ENCODE measurements at places on chromosomes 6 and 20.

GRCh38 chr20:45843506-45843905 is 9.9 kb downstream of the SNX21 start:
- no peak for DNase-seq

DNA sequence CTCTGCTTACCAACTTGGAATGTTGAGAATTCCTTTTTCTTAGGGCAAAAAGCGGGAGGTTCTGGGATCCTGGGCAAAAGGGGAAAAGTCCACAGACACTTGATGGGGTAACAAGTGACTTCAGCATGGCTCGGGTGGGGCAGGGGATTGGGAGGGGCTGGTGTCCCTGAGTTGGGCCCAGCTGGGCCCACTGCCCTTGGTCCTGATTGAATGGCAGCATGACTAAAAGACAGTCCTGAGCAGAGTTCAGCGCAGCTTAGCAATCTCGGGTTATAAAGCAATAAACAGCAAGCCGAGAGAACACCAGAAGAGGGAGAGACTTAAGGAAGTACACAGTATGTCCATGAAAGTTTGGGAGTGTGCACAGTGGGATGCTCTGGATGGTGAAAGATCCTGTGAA is 5.6 kb downstream of the PPP2R5D start:
- DNase-seq = no peak

DNA sequence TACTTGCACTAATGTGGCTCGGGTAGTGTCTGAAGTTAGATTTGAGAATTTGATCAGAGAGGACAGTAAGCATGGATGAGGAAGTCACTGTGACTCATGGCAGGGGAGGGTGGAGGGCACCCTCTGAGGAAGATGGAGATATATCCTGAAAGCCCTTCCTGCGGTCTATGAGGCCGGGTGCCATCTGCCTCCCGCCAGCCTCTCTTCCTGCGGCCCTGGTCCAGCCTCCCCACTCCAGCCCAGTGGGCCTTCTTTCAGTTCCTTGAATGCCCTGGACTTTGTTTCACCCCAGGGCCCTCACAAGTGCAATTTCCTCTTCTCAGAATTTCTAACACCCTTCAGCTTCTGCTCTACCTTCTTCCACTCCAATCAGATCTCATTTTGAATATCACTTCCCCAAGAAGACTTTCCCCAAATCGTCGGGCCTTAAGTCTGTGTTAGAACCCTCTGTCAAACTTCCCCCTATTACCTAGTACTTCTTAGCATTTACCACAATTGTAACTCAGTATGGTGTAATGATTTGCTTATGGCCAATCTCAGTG is 20.2 kb upstream of the TNFAIP3 start:
- no peak for DNase-seq

- no peak for DNase-seq
Observed at GRCh38 chr6:139819776-139820175, 445.3 kb upstream of the CITED2 start.

- no peak for DNase-seq
Observed at GRCh38 chr6:169848946-169849345, 97.5 kb downstream of the ERMARD start.

DNA sequence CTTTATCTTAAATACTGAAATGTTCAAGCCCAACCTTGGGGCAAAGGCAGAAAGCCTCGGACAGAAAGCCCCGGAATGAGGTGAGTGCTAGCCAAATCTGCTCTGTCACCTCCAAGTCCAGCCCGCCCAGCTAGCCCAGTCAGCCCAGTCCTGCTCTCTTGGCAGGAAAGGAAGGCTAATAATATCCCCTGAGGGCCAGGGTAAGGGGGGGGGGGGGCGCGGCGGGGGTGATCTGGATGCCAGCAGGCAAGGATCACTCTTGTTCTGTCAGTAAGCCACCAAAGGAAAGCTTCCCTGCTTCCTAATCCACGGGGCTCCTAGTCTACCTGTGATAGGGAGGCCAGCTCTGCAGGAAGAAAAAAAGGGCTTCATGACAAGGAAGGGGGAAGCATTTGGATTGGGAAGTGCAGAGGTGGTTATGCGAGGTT is 1.1 kb downstream of the NDRG3 start:
- no peak for DNase-seq

DNA sequence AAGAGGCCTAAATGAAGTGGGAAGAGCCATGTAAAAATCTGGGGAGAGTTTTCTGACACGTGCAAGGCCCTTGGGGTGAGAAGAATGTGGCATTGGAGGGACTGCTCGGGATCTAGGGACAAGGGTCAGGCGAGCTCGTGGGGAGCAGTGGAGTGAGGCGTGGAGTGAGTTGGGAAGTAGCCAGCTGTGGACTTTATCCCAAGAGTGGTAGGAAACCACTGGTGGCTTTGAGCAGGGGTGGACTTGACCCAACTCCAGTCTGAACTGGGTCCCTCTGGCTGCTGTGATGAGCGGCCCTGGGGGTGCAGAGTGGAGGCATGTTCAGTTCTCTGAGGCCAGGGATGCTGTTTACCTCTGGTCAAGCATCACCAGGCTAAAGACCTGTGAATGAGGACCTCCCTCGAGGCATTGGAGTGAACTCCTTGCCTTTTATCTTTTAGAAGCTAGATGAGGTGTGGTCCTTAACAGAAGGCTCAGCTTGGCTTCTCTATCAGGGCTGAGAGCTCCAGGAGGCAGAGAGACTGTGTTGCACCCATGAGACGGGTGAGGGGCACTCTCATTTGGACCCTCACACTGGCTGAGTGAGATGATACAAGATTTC is 20.6 kb downstream of the SLC22A1 start:
- no peak for DNase-seq

DNA sequence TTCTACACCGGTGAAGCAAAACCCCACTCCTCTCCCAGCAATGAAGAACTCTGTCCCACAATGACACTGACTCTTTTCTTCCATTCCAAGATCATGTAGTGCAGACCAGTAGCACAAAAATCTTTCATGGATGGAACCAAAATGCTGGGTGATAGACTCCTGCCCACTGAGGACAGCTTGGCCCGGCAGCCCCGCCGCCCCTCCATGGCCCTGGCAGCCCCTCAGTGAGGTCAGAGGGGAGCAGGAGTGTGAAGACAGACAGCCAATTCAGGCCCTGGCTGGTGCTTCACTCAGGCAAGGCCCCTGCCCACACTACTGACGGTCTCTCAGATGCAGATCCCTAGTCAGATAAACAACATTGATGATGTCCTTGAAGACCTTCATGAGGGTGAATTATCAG is 131.9 kb upstream of the SYNDIG1 start:
- no peak for DNase-seq

DNA sequence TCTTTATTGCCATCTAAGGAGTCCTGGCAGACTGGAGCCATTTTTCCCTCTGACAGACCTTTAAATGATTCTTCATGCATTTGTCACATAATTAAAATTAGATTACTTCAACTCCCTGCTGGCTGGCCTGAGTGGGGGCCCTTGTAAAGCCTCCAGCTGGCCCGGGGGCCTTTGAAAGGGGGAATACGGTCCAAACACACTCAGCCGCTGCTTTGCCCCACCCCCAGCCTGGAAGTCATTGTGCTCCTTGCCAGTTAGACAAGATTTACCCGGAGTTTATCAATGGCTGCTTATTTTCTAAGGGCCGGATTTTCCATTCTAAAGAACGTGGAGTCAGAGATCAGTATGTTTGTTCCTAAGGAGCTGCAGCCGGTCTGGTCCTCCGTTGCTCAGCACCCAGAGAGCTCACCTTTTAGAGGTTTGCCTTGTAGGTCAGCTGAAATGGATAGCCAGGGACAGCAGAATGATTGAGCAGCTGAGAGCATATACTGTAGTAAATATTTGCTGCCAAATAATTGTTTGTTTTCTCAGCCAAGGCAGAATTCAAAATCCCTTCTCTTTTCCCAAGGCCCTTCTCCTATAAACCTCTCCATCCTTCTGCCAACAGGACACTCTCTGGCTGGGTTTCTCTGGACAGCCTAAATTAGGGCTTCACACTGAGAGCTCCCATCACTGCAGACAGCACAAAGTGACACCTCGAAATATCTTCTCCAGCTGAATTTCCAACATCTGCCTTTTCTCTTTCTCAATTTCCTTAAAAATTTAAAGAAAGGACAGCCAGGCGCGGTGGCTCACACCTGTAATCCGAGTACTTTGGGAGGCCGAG is 68.4 kb upstream of the RBM24 start:
- DNase-seq = no peak

- DNase-seq = peak; percentile 91
Observed at GRCh38 chr6:62285612-62286469, at the start of gene KHDRBS2. Gene KHDRBS2, minus strand, starts transcription at chr6:62286225.

DNA sequence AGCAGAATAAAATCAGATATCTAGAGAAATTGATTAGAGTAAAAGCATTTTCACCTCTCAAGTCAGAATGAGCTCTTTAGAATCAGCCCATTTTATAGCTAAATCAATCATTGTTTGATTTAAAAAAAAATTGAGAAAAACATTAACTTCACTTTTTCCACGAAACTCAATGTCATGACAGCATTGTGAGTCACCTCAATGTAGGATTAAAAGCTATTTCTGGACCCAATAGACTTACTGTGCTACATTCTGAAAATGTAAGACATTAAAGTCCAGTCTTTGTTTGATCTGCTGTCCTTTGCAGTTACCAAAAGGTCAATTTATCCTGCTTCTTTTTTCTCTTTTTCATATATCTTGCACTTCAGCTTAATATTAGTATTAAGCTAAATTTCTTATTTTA is 519.4 kb upstream of the ZNF337 start:
- no peak for DNase-seq

DNA sequence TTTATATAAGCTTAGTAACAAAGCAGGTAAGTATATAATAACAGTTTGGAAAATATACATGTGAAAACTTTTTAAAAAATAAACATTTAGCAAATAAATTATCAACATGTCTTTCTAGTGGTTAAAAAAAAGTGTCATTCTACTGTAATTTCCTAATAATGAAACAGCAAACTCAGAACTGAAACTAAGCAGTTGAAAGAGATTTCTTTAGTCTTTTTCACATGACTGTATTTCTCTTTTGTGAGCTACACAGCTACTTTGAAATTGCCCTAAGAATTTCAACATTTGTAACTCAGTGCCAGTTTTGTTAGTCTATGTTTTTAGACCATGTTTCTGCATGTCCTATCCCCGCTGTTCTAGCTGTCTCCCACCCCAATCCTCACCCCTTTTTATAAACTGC is 28.4 kb upstream of the SDHAF4 start:
- peak; percentile 58 for DNase-seq

- no peak for DNase-seq
Observed at GRCh38 chr6:8749465-8749864, 314.1 kb upstream of the SLC35B3 start.

GRCh38 chr6:145076115-145076841 is 659.0 kb downstream of the EPM2A start:
- DNase-seq = no peak

GRCh38 chr6:11042025-11042749 is 1.9 kb downstream of the ELOVL2 start:
- DNase-seq = no peak

- no peak for DNase-seq
Observed at GRCh38 chr6:9083108-9083507, 647.8 kb upstream of the SLC35B3 start.

- DNase-seq = no peak
Observed at GRCh38 chr6:23409531-23409930, 716.5 kb upstream of the NRSN1 start.

DNA sequence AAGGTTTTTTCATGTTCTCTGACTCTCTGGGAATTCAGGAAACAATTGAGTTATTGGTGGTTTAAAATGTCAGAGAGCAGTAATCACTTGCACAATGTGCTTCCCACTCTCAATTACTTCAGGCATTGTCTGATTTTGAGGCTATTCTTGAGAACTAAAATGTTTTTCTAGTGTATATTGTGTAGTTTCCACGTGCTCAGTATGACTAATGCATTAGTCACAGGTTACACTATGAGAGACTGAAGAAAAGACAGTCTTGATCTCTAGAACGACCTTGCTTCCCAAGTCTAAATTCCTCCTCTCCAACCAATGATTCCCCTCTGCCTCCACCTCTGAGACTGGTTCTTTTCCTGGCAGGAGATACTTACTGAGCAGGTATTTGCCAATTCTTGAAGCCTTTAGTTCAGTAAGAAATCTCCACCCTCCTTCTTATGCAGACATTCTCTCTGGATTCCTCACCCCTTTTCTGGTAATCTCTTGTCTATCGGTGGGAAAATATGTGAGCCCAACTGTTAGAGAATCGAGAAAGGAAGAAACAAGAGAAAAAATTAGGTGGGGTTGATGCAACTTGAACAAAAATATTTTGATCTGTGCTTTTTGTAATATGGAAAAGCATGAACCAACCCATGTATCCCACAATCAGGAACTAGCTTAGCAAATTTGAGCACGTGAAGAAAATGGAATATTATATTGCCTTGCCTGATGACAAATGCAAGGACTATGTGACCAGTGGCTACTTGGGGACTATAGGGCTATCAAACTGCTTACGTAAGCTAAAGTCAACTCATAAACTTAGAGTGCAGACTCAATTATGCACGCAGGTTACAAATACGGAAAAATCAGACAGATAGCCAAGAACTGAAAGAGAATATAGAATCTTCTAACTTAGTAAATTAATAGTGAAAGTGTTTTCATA is 61.1 kb upstream of the SLC22A16 start:
- DNase-seq = no peak

DNA sequence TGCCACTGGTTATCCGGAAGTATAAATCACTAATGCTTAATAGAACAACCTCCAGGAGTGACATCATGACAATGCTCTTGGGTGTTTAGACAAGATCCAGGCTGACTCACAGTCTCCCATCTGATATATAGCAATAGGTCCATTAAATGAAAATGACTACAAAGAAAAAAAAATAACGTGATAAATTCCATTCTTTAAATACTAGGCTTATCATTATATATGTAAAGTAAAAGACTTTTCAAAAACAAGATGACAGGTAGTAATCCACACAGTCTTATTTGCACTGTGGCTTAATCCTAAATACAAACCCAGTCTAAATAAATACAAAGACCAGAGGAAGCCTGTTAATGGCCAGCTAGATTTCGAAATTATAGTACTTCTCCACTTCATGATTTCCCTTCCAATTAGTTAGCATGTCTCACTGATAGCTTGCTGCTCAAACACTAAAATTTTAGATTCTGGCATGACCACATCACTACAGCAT is 149.1 kb upstream of the BEND3 start:
- DNase-seq = no peak
